KG1 (cell line): ENCODE measurements at places on chromosomes 11 and 22.
A peak's percentile ranks its signal among the peaks of the same experiment; 100 is the strongest.

GRCh38 chr22:39643311-39644083 lies 72.9 kb downstream of the CACNA1I start:
- no peak for DNase-seq

DNA sequence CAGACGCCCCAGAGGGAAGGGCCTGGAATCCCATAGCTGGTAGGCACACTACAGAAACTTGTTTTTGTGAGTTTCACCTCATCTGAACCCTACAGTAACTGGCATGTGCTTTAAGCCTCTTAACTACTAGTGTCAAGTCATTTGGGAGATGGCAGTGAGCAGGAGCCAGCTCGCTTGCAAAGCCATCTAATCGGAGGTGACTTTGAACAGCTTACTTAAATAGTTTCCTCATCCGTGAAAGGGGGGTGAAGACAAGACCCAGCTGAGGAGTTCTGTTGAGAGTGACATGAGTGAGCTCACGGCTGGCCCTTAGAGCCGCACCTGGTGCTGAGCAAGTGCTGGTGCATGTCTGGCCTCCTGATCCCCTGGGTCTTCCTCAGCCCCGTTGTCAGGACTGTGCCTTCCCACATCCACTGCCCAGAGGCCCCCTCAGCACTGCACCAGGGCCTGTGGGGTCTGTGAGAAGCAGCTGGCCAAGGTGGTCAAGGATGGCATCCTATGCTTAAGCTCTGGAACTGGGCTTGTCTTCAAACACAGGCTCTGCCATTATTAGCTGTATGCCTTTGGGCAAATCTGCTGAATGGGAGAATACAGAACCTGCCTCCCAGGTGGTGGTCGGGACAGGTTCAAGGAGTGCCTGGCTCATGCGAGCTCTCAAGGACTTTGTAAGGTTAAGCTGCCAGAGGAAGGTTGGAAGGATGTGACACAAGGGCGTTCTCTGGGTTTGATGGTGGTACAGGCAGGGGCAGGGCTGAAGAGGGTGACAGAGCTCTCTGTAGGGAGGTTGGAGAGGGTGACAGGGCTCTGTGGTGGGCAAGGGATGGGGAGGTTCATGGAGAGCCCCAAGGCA lies 27.3 kb downstream of the INCENP start:
- no peak for DNase-seq

DNA sequence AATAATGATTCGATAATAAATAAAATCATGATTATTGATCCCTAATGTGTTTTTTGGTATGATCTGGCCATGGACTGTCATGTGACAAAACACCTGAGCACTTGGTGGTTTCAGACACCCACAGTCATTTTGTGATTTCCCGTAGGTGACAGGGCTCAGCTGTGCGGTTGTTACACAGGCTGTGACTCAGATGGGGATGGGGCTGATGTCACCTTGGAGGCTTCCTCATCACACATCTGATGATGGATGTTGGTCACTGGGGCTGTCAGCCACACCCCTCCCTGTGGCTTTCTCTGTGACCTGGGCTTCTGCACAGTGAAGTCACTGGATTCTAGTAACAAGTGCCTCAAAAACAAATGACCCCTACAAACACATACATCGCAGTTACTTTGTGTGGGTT lies 995.1 kb downstream of the BRD1 start:
- no peak for DNase-seq

DNA sequence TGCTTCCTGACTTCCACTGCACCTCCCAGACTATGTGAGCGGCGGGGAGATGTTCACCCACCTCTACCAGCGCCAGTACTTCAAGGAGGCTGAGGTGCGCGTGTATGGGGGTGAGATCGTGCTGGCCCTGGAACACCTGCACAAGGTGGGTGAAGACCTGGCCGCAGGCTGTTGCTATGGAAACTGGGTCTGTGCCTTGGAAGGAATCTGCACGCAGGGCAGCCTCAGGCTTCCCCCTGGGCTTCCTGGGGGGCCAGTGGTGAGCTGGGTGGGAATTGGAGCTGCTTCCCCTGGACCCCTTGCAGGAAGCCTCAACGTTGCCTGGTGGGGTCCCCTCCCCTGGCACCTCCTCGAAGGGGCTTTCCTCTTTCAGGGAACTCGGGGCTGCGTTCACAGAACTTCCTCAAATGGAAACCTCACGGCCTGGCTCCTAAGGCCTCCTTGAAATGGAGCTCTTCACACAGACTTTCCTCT lies 1.5 kb downstream of the RPS6KA4 start:
- peak; percentile 38 for DNase-seq

DNA sequence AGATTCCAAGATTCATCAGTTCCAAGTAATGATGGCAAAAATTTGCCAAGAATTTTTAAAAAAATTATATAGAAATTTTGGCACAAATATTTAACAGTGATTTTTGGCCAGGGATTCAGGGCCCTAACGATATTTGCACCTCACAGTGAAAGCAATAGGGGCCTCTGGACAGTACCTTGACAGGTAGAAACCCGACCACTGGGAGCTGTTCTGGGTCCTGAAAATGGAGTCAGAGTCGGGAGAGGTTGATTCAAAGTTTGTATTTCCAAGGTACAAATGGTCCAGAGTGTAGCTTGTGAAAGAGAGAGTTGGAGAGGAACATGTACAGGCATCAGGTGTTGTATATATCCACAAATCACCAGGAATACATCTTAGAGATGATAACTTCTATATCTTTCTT lies 41.6 kb downstream of the MRGPRX2 start:
- no peak for DNase-seq

GRCh38 chr22:49763138-49763537 lies 64.5 kb downstream of the BRD1 start:
- no peak for DNase-seq

DNA sequence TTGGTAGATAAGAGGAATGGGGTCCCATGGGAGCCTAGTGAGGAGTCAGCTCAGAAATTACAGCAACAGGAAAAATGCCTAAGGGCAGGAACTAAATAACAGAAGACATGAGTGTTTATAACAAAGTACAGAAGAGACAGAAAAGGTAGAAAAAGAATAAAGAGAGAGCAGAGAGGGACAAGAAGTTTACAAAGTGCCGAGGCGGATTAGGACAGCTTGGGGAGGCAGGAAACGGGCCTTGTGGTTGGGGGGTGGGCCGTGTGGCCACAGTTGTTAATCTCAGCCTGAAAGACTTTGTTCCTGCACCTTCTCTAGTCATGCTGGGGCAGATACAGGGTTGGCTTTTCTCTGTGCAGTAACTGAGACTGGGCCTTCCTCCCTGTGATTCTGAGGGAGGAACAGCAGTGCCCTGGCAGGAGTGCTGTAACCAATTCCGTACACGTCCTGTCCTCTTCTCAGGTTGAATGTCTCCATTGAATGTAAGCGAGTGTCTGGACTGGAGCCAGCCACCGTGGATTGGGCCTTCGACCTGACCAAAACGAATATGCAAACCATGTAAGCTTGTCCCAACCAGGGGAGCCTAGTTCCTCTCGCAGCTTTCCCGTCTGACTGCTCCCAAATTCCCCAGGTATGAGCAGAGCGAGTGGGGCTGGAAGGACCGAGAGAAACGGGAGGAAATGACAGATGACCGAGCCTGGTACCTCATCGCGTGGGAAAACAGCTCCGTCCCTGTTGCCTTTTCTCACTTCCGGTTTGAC lies 13.2 kb downstream of the NAA40 start:
- DNase-seq, result no peak

- no peak for DNase-seq
Observed at GRCh38 chr11:98564881-98565280, 455.9 kb upstream of the CNTN5 start.

- no peak for DNase-seq
Observed at GRCh38 chr22:35712672-35713071, 5.0 kb upstream of the APOL5 start.

DNA sequence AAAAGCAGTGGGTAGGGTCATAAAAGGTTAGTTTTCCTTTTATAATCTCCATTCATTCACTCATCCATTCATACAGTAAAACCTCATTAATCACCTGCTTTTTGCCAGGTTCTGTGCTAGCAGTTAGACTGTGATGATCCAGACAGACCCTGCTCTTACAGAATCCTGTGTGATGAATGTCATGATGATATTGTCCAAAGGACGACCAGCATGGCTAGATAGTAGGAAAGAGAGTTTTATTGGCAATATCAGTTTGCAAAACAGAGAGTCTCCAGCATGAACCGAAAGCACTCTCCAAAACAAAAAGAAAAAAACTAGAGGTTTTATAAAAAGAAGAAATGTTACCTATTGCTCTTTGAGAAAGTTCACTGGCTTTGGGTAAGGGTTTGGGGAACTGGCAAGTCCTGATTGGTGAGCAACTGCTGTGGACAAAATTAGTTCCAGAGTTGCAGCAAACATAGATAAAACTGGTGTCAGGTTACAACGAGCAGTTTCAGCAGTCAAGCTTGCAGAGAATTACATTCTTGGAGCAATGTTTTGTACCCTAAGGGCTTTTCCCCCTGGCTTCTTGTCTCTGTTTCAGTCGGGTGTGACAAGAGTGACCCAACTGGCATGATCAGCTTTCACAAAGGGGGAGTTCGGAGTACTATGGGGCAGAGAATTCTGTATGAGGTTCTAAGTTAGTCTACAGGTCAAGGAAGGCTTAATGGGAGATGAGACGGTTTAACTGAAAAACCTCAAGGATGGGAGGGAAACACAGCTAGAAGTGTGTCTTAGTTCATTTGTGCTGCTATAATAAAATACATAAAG lies 58.3 kb downstream of the HSD17B12 start:
- no peak for DNase-seq

DNA sequence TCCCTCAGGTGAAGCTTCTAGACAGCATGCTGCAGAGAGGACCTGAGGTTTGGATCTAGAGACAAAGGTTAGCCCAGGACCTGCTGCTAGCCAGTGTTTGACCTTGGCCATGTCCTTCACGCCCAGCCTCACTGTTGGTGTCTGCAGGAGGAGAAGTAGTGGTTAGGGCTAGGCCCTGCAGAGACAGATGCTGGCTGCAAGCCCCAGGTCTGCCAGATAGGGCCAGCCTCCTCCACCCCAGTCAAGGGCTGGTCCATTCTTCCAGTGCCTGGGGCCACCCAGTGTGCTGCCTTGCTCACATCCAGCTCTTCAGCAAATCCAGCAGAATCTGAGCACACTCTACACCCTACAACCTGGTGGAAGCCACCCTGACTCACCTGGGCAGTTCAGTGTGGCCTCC lies 21.5 kb upstream of the MIEF1 start:
- DNase-seq, result no peak

DNA sequence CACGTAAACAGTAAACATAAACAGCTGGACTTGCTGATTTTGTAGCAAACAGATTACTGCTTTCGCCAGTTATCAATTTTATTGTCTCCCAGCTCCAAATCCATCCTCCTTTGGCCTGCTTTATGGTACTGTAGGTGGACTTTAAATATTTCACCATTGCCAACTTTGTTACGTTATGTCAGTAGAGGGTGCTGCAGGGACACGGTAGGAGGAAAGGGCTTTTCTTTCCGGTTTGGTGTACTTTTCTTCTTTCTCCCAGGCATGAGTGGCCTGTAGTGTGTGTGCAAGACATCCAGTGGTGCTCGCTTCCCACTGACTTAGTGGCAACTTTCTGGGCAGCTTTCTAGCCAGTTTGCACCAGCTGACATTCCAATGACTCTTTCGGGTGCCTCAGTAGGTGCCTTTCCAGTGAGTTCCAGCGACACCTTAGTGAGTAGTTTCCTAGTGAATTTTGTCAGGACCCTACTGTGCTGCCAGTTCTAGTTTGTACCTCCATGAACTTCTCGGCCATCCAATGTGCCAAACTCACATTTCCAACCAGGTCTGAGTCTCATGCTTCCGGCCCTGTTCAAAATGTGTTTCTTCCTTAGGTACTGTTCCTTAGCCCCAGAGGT lies 267.6 kb upstream of the TENM4 start:
- DNase-seq, result peak; percentile 17

- DNase-seq, result no peak
Observed at GRCh38 chr11:2142762-2143202, 3.6 kb upstream of the IGF2 start.

GRCh38 chr22:50474710-50475651 lies at the start of gene SBF1:
Gene SBF1 (minus strand): TSS chr22:50475035. CDS start chr22:50474840, 195 bp downstream.
- DNase-seq, result peak; percentile 81

DNA sequence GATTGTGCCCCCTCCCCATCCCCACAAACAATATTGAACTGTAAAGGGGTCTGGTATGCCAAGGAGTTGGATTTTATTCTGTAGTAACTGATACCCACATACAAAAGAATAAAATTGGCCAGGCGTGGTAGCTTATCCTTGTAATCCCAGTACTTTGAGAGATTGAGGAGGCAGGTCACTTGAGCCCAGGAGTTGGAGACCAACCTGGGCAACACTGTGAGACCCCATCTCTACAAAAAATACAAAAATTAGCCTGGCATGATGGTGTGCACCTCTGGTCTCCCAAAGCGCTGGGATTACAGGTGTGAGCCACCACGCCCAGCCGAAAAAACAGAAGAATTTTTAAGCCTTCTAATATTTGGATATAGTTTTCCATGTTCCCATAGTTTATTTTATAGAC lies 4.2 kb upstream of the GLB1L3 start:
- no peak for DNase-seq

GRCh38 chr22:42327462-42328129 lies 57.1 kb upstream of the TCF20 start:
- no peak for DNase-seq

GRCh38 chr11:111737444-111738210 lies 28.6 kb downstream of the PPP2R1B start:
- no peak for DNase-seq
